ENCODE measurements at places on chromosomes 1 and 21. TPM values are rescaled to one million over a fixed set of nuclear protein-coding genes. Genes with fewer than 3 reads are reported as not detected.

DNA sequence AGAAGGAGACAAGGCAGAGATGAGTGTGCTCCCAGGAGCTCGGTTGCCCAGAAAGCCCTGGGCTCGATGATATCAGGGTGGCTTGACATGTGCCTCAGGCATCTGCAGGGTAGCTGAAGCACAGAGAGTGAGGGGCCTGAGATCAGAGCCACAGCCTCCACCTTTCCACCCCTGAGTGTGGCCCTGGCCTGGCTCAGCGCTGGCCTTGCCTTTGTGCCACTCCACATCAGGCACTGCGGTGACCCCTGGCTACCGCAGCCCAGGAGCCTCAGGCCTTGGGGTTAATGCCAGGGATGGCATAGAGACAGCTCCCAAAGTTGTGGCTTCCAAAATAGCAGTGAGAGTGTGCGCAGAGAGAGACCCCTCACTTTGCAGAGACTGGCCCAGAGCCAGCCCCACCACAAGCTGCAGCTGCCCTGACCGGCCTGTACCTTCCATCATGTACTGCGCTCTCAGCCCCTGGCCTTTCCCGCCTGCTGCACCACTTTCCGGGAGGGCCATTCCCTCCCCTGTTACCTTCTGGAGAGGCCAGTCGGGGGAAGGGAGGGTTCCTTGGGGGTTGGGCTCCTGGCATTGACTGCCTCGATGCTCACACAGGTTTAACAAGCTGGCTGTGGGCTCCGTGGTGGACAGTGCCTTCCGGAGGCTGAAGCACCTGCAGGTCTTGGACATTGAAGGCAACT, 19.5 kb downstream of the PODN start:
- H3K36me3 ChIP-seq: no peaks in the 10 kb centered on the region
- H3K27me3 ChIP-seq: no peaks in the 10 kb centered on the region
- H3K27ac ChIP-seq: no peak overlapping the region
- no peak for DNase-seq
- peaks cover 8% of the 10 kb centered on the region for H3K4me1 ChIP-seq

DNA sequence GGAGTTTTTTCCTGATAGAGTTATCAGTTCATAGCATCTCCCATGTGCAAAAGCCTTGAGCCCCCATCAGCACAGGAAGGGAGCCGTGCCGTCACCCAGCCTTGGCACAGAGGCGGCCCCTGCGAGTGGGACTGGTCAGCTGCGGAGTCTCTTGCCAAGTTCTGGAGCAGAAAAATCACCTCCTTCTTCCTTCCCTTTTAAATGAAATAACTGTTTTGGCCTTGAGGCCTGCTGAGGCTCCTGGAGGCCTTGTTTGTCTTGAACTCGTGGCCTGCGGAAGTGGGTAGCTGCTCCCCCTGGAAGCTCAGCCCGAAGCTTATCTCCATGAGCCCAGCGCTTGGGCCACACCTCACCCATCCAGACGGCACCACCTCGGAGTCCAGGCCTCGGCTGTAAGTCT, 145.7 kb upstream of the TMEM51 start:
- H3K27ac ChIP-seq: peak overlapping the region; percentile 67
- peak; percentile 43 for DNase-seq
- no peaks in the 10 kb centered on the region for H3K36me3 ChIP-seq
- no peak overlapping the region for H3K4me3 ChIP-seq

DNA sequence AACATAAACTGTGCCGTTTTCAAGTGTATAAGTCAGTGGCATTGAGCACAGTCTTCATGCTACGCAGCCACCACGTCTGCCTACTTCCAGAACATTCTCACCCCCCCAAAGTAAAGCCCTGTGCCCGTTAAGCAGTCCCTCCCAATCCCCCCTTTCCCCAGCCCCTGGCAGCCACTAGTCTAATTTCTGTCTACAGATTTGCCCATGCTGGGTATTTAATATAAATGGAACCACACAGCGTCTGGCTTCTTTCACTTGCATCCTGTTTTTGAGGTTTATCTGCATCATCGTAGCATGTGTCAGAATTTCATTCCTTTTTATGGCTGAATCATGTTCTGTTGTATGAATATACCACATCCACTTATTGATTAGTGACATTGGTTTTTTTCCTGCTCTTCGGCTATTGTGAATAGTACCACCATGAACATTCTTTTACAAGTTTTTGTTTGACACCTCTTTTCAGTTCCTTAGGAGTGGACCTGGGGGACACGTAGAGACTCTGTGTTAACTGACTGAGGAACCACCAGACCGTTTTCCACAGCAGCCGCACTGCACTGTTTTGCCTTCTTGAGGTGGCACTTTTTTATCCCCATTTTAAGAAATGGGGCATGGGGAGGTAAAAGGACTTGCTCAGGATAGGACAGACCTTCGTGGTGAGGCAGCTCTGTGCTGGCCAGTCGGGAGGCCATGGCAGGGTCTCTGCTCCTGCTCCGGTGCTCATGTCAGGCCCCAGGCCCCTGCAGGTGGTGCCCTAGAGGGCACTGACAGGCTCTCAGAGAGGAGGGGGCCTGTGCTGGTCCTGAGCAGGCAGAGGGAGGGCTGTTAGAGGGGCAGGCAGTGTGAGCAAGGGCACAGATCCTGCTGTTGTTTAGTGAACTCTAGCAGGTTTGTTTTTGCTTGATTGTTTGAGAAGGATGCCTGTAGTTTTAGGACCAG, 123.8 kb downstream of the PCBP3 start:
- no peaks in the 10 kb centered on the region for H3K27me3 ChIP-seq
- H3K4me3 ChIP-seq: no peak overlapping the region
- no peak for DNase-seq
- H3K4me1 ChIP-seq: no peaks in the 10 kb centered on the region
- no peak overlapping the region for H3K27ac ChIP-seq

GRCh38 chr1:45395051-45395450, 54.8 kb upstream of the MUTYH start:
- H3K4me3 ChIP-seq: no peak overlapping the region
- DNase-seq: no peak
- peaks cover 14% of the 10 kb centered on the region for H3K4me1 ChIP-seq
- H3K27ac ChIP-seq: no peak overlapping the region
- H3K36me3 ChIP-seq: no peaks in the 10 kb centered on the region

- no peaks in the 10 kb centered on the region for H3K4me1 ChIP-seq
- no peak overlapping the region for H3K27ac ChIP-seq
- H3K36me3 ChIP-seq: no peaks in the 10 kb centered on the region
- DNase-seq: no peak
These were observed 499 bp downstream of the C1QA start for GRCh38 chr1:22636927-22637326.

DNA sequence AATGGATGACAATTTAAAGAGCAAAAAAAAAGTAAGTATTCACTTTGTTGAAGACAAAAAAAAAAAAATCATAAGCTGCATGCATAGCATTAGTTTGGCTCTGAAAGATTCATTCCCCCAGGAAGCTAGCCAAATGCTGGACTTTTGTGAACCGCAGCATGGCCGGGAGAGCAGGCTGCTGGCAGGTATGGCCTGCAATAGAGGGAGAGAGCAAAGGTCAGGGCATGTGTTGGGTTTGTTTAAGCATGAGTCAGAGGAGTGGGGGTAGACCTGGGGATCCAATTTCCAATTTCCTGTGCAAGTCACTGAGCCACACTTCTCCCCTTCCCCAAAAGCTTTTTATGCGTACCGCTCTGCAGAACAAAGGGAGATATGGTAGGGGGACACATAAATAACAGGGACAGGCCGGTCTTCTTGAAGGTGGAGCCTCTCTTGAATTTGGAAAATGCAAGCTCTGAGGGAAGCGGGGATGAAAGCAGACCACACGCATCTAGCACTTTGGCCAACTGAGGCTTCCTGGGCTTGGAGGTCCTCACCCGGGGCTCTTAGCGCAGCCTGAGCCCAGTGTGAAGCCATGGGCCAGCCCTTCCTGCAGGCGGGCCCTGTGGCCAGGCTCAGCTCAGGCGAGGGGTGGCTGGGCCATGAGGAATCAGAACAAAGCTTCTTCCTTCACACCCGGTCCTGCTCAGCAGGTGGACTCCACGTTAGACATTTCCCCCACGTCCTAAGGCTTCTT, 171.1 kb downstream of the TOMM20 start:
- no peak for DNase-seq
- H3K4me3 ChIP-seq: no peak overlapping the region
- no peaks in the 10 kb centered on the region for H3K36me3 ChIP-seq

- no peak overlapping the region for H3K27ac ChIP-seq
- no peak for DNase-seq
- H3K27me3 ChIP-seq: no peaks in the 10 kb centered on the region
- peaks cover 5% of the 10 kb centered on the region for H3K4me1 ChIP-seq
- no peaks in the 10 kb centered on the region for H3K36me3 ChIP-seq
- H3K4me3 ChIP-seq: no peak overlapping the region
These were observed 135.9 kb upstream of the HMCN1 start for GRCh38 chr1:185598332-185598731.

DNA sequence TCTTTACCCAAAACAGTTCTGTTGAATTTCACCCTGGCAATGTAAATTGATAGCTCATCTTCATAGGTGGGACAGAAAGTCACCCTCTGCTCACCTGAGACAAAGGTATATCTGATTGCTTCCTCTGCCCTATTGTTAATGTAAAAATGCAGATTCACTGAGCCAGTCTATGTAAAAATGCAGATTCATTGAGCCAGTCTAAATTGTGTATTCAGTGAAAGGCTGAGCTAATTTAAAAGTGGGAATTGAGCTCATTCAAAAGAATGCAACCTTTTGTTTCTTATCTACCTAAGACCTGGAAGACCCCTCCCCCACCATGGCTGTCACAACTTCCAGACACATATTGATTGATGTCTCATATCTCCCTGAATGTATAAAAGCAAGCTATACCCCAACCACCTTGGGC, 4.8 kb upstream of the MYSM1 start:
- no peaks in the 10 kb centered on the region for H3K27me3 ChIP-seq
- H3K27ac ChIP-seq: no peak overlapping the region
- no peaks in the 10 kb centered on the region for H3K4me1 ChIP-seq
- no peak overlapping the region for H3K4me3 ChIP-seq

DNA sequence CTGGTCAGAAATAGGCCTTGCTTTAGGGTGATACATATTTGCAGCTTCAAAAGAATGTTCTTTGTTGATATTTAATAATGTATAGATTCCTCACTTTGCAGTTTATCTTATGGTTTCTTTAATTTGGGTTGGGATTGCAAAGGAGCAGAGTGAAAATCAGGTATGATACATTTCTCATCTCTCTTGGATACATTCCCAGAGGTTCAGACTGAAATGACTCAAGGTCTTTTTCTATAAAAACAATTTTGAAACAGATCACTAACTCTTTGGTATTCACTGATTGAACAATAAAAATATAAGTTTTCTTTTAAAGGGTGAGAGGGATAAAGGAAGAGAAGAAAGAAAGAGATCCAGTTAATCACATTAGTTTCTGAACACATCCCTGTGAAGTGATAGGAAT, 606.5 kb upstream of the CAMK1G start:
- DNase-seq: no peak
- no peak overlapping the region for H3K27ac ChIP-seq
- no peak overlapping the region for H3K4me3 ChIP-seq
- H3K36me3 ChIP-seq: no peaks in the 10 kb centered on the region

- no peak overlapping the region for H3K27ac ChIP-seq
- no peak for DNase-seq
- H3K4me1 ChIP-seq: peaks cover 21% of the 10 kb centered on the region
- peaks cover 19% of the 10 kb centered on the region for H3K27me3 ChIP-seq
These were observed 160.8 kb upstream of the ARHGEF16 start for GRCh38 chr1:3293563-3294080.

GRCh38 chr1:240843798-240844197, 231.8 kb upstream of the GREM2 start:
- no peak for DNase-seq
- H3K4me1 ChIP-seq: no peaks in the 10 kb centered on the region
- H3K27ac ChIP-seq: no peak overlapping the region
- no peaks in the 10 kb centered on the region for H3K36me3 ChIP-seq

GRCh38 chr1:25922056-25922970, 16.1 kb upstream of the STMN1 start:
- peak; percentile 35 for DNase-seq
- H3K27me3 ChIP-seq: no peaks in the 10 kb centered on the region
- H3K4me3 ChIP-seq: peak overlapping the region; percentile 50

DNA sequence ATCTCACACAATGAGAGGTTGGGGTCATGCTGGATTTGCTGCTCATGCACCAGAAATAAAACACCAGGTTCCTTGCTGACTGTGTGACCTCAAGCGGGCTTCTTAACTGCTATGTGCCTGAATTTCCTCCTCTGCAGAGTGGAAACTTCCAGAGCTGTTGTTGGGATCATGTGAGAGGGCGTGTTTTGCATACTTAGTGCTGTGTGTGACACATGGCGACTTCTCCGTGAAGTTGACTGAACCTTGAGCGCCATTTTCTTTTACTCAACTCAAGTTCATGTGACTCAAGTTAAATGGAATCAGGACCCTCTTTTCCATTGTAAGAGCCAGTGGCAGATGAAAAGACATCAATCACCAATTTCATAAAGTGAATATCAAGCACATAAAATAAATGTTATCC, 224.0 kb downstream of the KIF26B start:
- H3K27me3 ChIP-seq: peaks cover 5% of the 10 kb centered on the region
- H3K4me1 ChIP-seq: no peaks in the 10 kb centered on the region
- no peak overlapping the region for H3K4me3 ChIP-seq
- H3K27ac ChIP-seq: no peak overlapping the region
- no peaks in the 10 kb centered on the region for H3K36me3 ChIP-seq
- no peak for DNase-seq

DNA sequence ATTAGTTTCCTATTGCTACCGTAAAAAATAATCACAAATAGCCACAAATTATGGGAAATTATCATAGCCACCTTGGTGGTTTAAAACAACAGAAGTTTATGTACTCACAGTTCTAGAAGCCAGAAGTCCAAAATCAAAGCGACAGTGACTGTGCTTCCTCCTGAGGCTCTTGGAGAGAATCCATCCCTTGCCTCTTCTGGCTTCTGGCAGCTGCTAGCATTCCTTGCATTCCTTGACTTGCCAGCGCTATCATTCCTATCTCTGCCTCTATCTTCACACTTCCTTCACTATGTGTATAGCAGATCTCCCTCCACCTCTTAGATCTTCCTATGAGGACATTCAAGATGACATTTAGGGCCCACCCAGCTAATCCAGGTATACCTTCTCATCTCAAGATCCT, 180.1 kb upstream of the USP25 start:
- H3K27me3 ChIP-seq: no peaks in the 10 kb centered on the region
- H3K36me3 ChIP-seq: no peaks in the 10 kb centered on the region
- H3K4me1 ChIP-seq: no peaks in the 10 kb centered on the region

DNA sequence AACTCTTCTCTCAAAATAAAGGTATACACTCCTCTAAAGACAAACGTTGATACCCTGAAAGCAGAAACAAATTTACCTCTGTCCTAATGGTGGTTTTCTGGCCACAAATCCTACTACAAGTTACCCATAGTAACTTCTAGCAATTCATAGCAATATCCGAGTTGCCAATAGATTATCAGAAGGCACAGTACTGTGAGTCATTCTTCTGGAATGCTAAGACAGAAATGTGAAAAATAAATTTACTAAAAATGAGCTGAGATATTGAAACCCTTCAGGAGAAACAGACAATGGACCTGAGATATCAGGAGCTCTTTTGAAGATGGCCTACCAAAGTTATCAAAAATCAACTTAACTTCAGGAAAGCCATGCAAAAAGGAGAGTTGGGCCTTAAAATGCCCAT, 715.0 kb upstream of the ADAMTS5 start:
- no peak for DNase-seq
- H3K36me3 ChIP-seq: no peaks in the 10 kb centered on the region
- no peaks in the 10 kb centered on the region for H3K4me1 ChIP-seq
- H3K27me3 ChIP-seq: no peaks in the 10 kb centered on the region

The ZNF684 gene
- total RNA-seq: 8.3 TPM

The INSRR gene
- 0.07 TPM for total RNA-seq

The SRGAP2B gene
- total RNA-seq: 9.5 TPM

The ACKR1 gene
- 11.8 TPM for total RNA-seq

The PADI2 gene
- 0.93 TPM for total RNA-seq

The TRPM2 gene
- 0.61 TPM for total RNA-seq

The SH2D1B gene
- 0.60 TPM for total RNA-seq

The L1TD1 gene
- not detected for total RNA-seq

The DIRAS3 gene
- 39.5 TPM for total RNA-seq
